Stimulated activated CD8-positive, alpha-beta memory T cell treated with anti-CD3 and anti-CD28 coated beads, Interleukin-2, amount 100 ng/mL, for 1 hour (primary cell): ENCODE measurements at places on chromosomes 7 and 10.

DNA sequence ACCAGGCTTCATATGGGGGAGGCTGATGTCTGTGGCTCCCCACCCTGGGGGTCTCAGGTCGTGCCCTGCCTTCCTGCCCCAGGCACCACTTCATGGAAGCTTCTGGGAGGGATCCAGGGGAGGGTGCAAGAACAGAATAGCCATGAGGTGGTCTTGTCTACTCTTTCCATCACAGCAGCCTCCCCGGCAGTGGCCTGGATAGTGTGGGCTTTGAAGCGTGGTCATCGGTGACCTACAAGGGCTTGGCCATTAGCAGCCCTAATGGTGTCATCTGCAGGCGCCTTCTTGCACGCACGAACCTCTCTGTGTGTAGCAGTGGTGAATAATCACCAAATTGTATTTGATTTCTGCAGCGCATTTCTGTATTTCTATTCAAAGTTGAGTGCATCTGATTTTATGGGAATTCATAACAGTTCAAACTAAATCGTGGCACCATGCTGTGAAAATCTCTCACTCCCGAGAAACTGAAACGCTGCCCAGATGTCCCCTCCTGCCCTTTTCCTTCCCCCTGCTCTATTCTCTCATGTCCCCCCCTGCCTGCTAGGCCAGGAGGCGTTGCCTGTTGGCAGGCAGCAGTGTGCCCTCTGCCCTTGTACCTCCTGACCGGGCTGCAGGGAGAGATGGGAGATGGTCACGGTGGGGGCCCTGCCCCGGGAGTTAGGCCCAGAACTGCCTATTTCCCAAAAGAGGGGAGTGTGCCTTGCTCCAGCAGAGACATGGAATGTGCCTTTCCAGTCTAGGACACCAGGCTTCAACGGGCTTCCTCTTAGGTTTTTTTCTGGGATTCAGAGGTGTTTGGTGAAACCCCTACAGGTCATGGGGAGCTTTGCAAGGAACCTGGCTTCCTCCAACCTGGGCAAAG, 34.8 kb downstream of the CDH23 start:
- no peak for DNase-seq

DNA sequence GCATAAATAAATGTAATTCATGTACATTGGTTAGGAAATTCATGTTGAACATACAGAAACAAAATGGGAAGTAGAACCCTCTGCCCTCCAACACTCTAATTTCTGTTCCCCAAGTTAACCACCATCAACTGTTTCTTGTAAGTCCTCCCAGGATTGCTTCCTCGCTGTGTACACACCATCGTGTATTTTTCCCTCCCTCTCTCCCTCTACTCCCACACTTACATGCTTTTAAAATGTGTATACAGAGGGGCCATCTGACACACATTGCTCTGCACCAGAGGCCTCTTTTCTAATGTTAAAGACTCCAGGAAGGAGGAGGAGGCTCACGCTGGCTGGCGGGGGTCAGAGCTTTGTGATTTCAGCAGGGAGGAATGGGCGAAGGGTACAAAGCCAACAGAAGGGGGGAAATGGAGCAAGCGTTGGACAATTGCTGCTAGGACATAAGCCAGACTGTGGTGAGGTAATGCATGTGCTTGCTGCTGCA, 1.9 kb upstream of the EPHA1 start:
- DNase-seq, result no peak

DNA sequence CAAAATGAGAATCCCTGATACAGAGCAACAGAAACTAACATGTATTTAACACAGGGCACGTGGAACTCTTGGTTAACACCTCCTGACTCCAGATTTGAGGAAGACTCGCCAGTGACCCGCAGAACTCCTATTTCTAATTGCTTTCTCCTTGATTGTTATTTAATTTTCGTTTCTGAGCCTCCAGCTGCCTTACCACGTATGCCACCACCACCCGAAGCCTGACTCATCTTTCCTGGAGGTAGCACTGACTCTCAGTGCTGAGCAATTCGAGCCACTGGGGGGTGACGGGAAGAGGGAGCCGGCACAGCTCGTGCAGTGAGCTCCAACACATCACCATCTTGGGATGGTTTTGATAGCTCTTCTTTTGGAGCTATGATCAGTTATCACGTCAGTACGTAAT, 273.9 kb upstream of the MGMT start:
- no peak for DNase-seq

- no peak for DNase-seq
Measured at GRCh38 chr10:68330852-68331454, 911 bp upstream of the HNRNPH3 start.

DNA sequence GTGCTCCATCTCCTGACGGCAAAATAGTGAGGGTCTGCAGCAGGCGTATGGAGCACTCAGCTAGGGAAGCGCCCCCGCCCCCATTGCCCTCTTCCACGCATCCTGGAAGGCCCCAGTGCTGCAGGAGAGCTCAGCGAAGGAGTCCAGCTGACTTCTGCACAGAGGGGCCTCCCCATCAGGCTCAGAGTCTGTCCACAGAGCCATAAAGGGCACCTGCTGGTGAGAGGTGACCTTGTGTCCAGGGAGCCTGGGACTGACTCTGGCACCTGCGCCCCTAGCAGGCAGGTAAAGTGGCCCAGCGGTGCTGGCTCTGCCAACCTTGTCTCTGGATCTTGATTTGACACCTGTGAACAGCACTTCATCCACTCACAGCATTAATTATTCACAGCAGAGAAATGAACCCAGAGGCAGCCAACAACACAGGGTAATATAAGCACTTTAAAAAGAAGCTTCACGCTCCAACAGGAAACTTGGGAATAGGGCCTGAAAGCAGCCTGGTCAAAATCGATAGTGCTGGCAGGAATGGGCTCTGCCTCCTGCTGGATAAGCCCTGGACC, 59.6 kb downstream of the VOPP1 start:
- DNase-seq, result no peak

DNA sequence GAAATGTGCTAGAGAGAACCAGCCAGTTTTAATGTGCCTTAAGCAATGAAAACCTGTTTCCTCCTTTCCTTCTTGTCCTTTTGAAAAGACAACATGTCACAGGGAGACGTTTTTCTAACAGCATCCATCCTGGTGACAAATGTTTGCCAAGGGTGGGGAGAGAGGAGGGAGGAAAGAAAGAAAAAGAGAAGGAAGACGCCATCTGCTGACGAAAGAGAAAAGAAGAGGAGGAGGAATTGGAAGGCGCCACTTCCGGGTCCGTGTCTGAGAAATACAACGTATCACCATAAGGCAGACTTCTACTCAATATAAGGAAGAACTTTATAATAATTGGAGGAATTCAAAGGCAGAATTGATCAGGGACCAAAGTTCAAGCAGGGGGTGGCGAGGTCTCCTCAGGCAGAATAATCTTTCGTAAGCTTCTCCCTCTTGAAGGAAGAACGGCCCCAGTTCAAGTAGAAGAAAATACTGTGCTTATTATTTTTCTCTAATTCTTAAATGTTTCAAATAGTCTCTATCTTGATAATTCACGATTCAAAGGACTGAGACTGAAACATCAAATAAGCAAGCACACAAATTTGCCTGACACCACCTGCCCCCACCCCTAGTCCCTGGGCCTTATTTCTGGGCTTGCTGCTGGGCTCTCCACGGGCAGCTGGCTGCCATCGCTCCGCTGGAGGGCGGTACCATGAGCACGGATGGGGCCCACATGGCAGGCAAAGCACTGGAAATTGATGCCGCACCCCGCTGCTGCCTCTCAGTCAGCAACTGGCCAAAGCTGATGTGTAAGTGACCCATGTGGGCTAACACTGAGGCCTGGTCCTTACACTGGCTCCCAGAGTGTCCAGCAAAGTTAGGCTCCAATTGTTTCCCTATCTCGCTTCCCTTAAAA, 273.7 kb upstream of the KLF14 start:
- no peak for DNase-seq

- DNase-seq, result no peak
Measured at GRCh38 chr7:29557954-29558353, 5.7 kb upstream of the PRR15 start.

- no peak for DNase-seq
Measured at GRCh38 chr10:93745408-93746065, 12.2 kb upstream of the LGI1 start.

GRCh38 chr10:36425131-36425797, 700.1 kb upstream of the ANKRD30A start:
- DNase-seq, result no peak

- DNase-seq, result no peak
Measured at GRCh38 chr10:107647462-107647861, 483.0 kb upstream of the SORCS1 start.

DNA sequence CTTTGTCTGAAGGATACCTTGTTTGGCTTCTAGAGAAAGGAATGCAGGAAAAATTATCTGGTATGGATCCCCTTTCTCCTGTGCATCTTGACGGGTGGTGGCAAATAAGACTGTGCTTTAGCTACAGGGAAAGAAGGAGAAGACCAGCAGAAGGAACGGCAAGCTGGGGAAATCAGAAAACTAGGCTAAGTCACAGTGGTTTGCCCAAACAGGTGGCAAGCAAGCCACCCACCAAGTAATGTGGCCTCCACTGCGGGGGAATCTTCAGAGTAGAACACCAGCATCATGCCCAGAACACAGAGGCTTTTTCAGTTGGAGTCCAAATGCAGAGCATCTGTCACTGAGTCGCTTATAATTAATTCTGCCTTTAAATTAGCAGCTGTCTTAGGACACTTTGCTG, 282.8 kb downstream of the PHF14 start:
- no peak for DNase-seq

- DNase-seq, result no peak
Measured at GRCh38 chr7:150560486-150560885, 6.7 kb upstream of the GIMAP4 start.

GRCh38 chr7:130667593-130668257, 823 bp downstream of the COPG2 start:
- no peak for DNase-seq

- no peak for DNase-seq
Measured at GRCh38 chr10:117541405-117541908, 1.1 kb upstream of the EMX2 start.

DNA sequence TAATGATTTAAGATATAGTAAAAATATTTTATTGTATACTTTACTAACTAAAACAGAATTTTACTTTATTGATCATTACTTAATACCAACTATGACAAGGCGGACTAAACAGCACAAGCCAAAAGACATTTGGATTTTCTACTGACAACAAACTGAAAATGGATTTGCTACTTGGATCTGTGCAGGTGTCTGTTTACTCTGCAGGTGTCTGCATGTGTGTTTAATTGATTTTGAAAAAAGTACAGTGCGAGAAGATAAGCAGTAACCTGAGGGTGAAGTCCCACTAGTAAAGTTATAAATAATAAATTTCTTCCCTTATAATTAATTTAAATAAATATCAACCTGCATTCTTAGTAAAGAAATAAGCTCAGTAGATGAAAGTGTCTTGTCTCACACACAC, 696.8 kb upstream of the MBL2 start:
- no peak for DNase-seq

DNA sequence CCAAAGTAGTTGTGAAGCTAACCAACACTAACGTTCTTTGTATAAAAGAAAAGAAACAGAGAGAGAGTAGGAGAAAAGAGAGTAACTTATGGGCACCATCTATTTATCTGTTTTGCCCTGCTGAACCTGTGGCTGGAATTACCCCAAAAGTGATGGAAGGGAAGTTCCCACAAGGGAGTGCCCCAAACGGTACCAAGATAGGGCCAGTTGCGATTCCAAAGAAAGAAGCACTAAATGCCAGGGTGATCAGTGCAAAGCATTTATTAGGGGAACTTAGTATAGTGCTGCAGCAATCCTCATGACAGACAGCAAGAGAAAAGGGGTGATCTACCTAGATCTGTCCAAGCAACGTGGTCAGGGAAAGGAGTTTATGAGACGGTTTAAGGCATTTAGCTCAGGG, 190.2 kb downstream of the SORCS3 start:
- no peak for DNase-seq

DNA sequence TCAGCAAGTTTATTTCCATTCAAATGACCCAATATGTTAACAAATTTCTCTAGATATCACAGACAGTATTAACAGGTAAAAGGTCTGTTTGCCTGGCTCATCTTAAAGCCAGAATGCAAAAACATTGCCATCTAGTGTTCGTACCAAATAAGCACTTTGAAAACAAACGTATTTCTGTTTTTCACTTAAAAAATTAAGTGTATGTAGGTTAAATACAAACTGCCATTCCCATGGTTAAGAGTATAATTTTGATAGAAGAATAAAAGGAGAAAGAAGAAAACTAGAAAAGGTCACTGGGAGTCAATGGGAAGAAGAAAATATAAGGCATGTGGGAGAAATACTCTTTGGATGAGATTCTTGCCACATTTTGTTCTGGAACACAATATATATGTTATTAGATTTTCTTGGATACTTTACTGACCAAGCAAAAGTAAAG, 51.0 kb downstream of the ORC5 start:
- no peak for DNase-seq

GRCh38 chr10:127925471-127926207, 18.7 kb downstream of the PTPRE start:
- no peak for DNase-seq

DNA sequence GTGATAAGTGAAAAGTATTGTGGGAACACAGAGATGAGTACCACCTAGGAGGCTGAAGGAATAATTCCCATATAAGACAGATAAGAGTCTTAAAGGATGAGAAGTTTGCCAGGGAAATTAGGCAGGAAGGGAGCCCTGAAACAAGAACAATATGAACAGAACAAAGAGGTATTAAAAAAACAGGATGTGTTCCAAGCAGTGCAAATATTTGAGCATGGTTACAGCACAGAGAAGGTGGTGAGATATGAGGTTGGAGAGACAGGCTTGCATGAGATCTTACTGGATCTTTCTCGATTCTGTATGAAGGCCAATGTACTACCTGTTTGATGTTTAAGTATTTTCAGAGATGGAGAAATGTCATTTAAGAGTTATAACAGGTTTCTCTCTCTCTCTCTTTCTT, 20.3 kb downstream of the TAC1 start:
- DNase-seq, result no peak

DNA sequence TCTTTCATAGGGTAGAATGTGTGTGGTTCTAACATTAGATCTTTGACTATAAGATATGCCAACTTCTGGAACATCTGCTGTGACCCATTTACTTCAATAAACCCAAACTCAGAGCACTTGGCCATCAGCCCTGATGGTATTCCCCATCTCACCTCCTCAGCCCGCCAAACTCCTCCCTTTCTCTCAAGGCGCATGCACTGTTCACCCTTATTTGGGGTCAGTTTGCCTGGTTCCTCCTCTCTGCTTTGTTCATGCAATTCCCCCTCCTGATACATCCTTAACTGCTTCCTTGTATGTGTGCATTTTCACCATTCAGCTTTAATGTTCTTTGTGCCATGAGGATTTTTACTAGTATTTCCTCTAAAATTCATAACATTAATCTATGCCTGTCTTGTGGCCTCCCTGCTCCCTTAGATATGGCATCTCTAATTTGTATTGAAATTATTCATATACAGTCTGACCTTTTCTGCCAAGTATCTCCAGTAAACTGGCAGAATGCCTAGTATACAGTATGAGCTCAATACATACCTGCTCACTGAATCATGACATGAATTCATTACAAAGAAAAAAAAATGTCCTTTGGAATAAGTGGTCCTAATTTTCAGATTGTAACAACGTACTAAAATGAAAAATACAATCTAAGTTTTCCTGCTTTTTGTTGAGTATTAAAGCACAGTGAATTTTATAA, 336.8 kb upstream of the IGFBP3 start:
- DNase-seq, result no peak

- DNase-seq, result no peak
Measured at GRCh38 chr7:155458878-155459699, 1.2 kb downstream of the EN2 start.
